ENCODE measurements at places on chromosomes 3 and 15. TPM values are rescaled to one million over a fixed set of nuclear protein-coding genes. Genes with fewer than 3 reads are reported as not detected.

DNA sequence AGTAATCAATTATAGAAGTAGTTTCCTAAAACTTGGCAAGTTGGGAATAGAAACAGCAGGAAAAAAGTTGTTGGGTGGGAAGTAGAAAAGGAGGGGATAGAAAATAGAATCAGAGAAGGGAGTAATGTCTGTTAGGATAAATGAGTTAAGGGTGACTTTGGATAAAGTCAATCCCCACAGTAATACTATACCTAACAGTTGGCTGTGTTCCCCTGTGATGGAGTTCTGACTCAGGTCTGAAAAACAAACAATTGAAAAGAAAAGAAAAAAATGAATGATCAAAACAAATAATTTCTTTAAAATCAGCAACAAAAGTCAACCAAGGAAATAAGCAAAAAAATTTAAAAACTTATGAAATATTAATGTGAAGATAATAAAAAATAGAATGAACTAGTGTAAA lies 50.3 kb downstream of the EMC4 start:
- no peak for DNase-seq

DNA sequence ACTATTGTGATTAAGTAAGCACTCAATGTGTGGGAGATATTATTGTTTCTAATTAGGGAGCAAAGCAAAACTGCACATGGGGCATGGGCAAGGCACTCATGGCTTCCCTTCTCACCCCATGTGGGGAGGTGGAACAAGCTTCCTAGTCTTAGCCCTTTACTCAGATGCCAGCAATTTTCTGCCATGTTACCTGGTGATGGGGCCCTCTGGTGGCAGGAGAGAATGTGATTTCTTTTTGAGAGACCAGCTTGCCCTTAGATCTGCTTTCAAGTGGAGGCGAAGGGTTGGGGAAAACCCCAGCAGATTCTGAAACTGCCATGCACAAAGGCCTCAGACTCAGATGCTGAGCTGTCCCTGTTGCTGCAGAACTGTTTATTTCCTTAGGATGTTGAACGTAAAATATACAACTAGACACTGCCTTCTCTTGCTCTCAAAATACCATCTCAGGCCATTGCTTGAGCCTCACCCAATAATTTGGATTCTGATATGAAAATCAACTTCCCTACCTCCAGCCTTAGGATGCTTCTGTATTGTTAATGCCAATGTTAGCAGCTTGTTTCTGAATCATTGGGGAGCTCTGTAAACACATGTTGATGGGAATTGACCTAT lies 130.2 kb upstream of the TPRG1 start:
- peak; percentile 9 for DNase-seq

GRCh38 chr3:193701953-193702635 lies 109.1 kb downstream of the OPA1 start:
- DNase-seq = peak; percentile 79

GRCh38 chr15:58064082-58064979 lies 1.2 kb downstream of the ALDH1A2 start:
- no peak for DNase-seq

- no peak for DNase-seq
Measured at GRCh38 chr3:133987136-133987535, 42.6 kb downstream of the SLCO2A1 start.

GRCh38 chr15:25718597-25718996 lies 144.5 kb downstream of the ATP10A start:
- no peak for DNase-seq

DNA sequence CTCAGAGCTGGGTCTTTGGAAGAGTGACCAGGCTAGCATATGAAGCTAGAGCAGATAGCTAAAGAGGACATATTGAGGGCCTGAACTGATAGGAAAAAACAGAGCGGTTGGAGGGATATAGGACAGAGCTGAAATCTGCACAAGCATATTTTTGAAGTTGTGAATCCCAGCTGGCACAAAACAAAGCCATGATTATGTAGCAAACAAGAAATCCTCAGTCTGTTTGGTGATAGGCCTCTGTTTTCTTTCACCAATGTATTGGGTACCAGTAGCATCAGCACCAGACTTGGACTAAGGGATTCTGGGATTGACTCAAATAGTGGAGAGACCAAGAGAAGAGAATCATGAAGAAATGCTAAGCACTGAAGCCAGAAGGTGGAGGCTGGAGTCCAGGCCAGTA lies 151.0 kb downstream of the FAM43A start:
- no peak for DNase-seq

DNA sequence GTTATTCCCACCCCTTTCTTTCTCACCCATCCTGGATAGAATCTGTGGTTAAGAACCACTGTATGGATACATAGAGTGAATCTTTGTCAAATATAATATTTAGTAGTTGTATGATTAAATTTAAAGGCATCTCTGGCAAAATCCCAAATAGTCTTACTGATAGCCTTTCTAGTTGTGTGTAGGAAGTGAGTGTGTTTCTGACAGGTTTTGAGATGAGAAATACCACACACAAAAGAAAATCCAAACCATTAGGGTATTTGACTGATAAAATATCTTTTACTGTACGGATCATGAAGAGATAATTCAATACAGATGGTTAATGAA lies 44.7 kb upstream of the PLCL2 start:
- DNase-seq = no peak

- no peak for DNase-seq
Measured at GRCh38 chr15:65787260-65787659, 4.8 kb downstream of the DENND4A start.

GRCh38 chr3:146912241-146913015 lies 307.3 kb upstream of the PLSCR5 start:
- no peak for DNase-seq

GRCh38 chr3:67012564-67012963 lies 14.5 kb downstream of the KBTBD8 start:
- DNase-seq = no peak

DNA sequence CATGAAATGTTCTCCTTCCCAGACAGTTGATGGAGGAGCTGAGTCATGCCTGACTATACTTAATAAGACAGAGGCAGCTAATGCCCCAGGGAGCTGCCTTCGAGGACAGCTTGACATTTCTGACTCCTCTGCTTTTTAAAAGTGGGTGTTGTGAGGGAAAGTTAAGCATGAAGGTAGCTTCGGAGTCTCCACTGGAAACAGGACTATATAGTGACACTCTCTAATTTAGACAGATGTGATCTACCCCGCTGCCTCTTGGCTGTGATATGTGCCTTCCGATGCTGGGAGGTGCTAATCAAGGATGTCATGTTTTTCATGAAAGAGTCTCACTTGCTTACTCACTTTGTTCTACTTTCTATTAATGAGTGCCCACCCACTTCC lies 72.7 kb downstream of the IL1RAP start:
- peak; percentile 70 for DNase-seq

DNA sequence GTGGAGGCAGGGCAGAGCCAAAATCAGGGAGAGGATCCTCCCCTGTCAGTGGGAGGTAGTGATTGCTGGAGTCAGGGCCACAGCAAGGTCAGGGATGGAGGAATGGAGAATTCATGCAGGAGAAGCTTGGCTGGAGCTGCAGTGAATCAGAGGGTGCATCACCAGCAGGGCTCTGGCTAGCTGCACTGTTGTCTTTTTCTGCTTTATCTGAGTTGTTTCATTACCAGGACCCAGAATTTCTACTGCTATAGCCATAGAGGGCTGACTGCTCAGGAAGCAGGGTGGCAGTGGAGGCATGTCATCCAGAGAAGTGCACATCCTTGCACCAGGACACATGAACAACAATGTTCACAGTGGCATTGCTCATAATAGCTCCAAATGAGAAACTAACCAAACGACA lies 113.5 kb upstream of the GALNT15 start:
- DNase-seq = no peak

GRCh38 chr3:178850450-178851190 lies 221.0 kb downstream of the ZMAT3 start:
- DNase-seq = no peak

DNA sequence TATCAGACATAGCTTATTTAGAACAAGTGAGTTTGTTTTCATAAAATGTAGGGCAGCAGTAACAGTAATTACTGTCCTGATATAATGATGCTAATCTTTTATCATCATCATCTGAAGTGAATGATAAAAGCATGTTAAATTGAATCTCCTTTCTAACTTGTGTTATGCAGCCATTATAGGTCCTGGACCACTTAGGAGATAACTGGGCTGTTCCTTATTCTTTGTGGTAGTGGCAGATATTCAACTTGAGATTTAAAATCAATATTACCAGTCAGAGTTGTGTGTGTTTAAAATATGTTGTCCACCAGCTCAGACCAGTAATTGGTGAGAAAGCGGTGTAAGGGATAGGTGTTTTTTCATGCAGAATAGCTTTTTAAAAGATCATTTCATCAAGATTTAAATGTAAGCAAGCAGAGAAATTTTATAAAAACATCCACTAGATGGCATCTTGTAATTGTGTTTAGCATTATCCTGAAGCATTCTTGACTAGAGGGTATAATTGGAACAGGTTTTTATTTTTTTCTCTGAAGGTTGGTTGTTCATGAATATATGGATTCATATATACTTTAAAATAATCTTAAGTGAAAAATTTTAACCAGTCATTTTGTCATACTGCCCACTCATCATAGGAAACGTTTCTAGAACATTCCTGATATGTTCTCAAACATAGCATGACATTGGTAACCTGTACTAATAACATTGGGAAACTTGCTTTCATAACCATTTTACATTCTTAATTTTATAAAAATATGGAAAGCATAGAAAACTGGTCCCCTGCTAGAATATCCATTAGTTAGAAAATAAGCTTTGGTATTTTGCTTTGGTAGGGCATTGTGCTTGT lies 153.9 kb downstream of the BBX start:
- no peak for DNase-seq

- DNase-seq = peak; percentile 5
Measured at GRCh38 chr3:123467046-123467445, 18.2 kb upstream of the ADCY5 start.

DNA sequence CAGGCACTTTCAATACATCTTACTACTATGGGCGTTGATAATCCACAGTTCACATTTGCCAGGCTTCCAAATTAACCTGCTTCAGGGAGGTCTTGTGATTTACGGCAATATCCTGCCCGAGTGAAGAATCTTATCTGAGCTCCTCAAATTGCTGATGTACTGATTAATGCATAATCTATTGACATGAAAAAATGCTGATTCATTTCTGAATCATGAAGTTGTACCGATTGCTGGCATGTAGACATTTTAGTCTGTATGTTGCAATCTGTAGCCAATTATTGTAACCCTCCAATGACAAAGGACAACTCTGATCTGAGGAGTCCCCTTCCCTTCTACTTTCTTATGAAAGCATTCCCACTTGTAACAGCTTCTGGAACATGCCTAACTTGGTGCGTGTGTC lies 97.2 kb downstream of the SEC22A start:
- DNase-seq = no peak

DNA sequence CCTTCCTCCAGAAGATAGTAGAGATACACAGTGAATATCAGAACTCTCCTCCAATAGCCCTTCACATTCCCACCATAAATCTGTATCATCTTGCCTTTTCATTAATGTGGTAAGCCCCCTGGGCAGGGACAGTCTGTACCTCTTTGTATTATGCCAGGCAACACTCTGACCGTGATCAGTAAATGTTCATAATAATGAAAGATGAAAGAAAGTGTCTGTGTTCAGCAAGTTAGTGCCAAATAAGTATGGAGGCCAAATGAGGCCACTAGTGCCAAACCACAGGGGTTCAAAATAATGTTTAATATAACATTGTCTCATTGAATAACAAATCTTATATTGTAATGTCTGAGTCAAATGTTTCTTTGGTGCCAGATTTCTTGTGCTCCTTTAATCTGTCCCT lies 104.3 kb downstream of the CMSS1 start:
- no peak for DNase-seq

- DNase-seq = no peak
Measured at GRCh38 chr15:75895731-75896130, 7.9 kb upstream of the FBXO22 start.

DNA sequence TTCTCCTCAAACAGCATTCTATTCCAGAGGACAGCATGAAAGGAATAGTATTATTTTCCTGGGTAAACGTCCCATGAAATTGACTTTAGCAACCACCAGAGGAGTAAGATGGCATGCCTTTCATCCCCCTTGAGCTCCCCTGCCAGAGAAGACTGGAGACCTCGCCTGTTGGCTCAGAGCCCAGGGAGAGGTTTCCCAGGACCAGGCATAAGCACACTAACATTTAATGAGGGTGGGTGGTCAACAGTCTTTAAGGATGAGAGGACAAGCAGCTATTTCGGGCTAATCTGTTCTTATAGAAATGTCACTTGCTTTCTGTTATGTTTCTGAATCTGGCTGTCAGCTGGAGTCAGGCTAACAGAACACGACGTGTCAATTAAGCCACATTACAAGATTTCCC lies 390.5 kb downstream of the GABRG3 start:
- DNase-seq = no peak

DNA sequence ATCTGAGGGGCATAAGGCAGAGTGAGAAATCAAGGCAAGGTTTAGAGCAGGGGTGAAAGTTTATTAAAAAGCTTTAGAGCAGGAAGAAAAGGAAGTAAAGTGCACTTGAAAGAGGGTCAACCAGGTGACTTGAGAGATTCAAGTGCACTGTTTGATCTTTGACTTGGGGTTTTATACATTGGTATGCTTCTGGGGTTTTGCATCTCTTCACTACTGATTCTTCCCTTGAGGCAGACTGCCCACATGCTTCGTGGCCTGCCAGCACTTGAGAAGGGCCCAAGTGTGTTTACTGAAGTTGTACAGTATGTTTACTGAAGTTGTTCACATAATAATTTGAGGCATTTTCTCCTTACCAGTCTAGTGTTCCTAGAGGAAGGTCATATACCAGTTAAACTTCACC lies 367.0 kb upstream of the UBE2E2 start:
- DNase-seq = no peak

GRCh38 chr15:86375733-86376280 lies 296.1 kb downstream of the AGBL1 start:
- DNase-seq = no peak

GRCh38 chr3:154955907-154956533 lies 124.1 kb upstream of the MME start:
- no peak for DNase-seq

DNA sequence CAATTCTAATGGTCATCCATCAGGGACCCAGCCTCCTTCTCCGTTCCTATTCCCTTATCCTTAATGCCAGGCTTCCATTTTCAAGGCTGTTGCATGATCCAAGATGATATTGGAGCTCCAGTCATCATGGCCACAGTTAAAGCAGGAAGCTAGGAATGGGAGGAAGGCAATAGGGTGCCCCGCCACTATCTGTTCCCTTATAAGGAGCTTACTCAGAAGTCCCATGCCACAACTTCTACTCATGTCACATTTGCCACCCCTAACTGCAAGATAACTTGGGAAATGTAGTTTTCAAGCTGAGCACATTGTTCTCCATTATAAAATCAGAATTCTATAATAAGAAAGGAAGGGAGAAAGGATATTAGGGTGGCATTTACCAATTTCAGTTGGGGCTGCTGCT lies 38.6 kb upstream of the SPSB4 start:
- DNase-seq = no peak

Gene RARRES1
- total RNA-seq = 6.9 TPM

Gene ANXA2
- 2,658 TPM for total RNA-seq

Gene ISLR
- 0.48 TPM for total RNA-seq

Gene GRAMD2A
- 2.4 TPM for total RNA-seq

Gene PODXL2
- total RNA-seq = 70.4 TPM

Gene TLR9
- total RNA-seq = not detected

Gene GPR176
- 55.9 TPM for total RNA-seq

Gene GUCA1C
- total RNA-seq = not detected

Gene PFN2
- total RNA-seq = 97.1 TPM

Gene LTK
- 7.9 TPM for total RNA-seq

Gene SLC2A2
- not detected for total RNA-seq

Gene C2CD4A
- 0.75 TPM for total RNA-seq

Gene CLEC3B
- not detected for total RNA-seq

Gene DPPA4
- total RNA-seq = not detected

Gene KLHL40
- total RNA-seq = not detected

Gene SH2D7
- not detected for total RNA-seq

Data from kidney epithelial cell (primary cell).